Kidney (tissue), 22 donors: ENCODE measurements at places on chromosomes 12 and 14. TPM values are rescaled to one million over a fixed set of nuclear protein-coding genes. Genes with fewer than 3 reads are reported as not detected.

GRCh38 chr12:42332301-42333285, 6.6 kb downstream of the PPHLN1 start:
- H3K27ac ChIP-seq = no peak overlapping the region
- peaks cover 5% of the 10 kb centered on the region for H3K36me3 ChIP-seq
- DNase-seq = peak; percentile 73
- no peak overlapping the region for H3K4me3 ChIP-seq
- H3K4me1 ChIP-seq = no peaks in the 10 kb centered on the region
- no peaks in the 10 kb centered on the region for H3K27me3 ChIP-seq

- H3K27ac ChIP-seq = no peak overlapping the region
- no peak for DNase-seq
- no peaks in the 10 kb centered on the region for H3K27me3 ChIP-seq
- H3K4me1 ChIP-seq = no peaks in the 10 kb centered on the region
- no peak overlapping the region for H3K4me3 ChIP-seq
- no peaks in the 10 kb centered on the region for H3K36me3 ChIP-seq
Observed at GRCh38 chr14:96602186-96602585, 100.0 kb downstream of the PAPOLA start.

Gene GYS2
- total RNA-seq = not detected

Gene ZFP36L1
- total RNA-seq = 289 TPM

DNA sequence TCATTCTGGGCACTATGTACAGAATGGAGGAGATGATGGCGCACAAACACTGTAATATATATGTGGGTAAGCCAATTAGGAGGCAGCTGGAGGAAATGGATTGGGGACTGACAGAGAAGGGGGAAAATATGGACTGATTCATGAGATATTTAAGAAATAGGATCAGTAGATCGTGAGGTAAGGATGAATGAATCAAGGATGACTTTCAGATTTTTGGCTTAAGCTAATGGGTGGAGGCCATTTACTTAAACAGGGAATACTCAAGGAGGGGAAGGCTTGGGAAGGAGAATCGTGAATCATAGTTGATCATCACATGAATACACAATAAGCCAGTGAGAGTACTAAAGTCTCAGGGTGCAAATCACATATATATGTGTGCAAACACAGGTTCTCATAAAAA, 11.2 kb upstream of the GNPNAT1 start:
- H3K4me3 ChIP-seq = no peak overlapping the region
- no peaks in the 10 kb centered on the region for H3K4me1 ChIP-seq
- no peaks in the 10 kb centered on the region for H3K27me3 ChIP-seq
- no peak overlapping the region for H3K27ac ChIP-seq
- DNase-seq = no peak

Gene NXPH4
- 0.16 TPM for total RNA-seq

Gene TBX5
- not detected for total RNA-seq

- DNase-seq = no peak
- no peaks in the 10 kb centered on the region for H3K36me3 ChIP-seq
- H3K4me1 ChIP-seq = no peaks in the 10 kb centered on the region
- H3K27me3 ChIP-seq = no peaks in the 10 kb centered on the region
- H3K4me3 ChIP-seq = no peak overlapping the region
Observed at GRCh38 chr14:64968651-64969050, 3.5 kb downstream of the RAB15 start.

DNA sequence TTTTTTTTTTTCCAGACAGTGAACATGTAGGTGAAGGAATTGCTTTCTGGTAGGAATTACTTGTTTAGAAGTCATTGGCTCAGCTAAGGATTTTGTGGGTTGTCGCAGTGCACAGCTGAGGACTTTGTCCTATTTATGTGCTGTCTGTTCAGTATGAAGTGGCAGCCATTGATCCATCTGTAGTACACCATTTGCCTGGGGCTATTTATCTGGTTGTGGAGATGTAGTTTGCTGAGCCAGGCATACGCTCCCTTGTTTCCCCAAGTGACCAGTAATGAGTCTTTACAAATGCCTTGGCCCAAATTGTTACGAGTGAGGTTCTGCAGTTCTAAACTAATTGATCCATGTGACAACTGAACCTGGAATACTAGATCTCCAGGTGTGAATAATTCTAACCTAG, 140.1 kb downstream of the NRXN3 start:
- no peaks in the 10 kb centered on the region for H3K36me3 ChIP-seq
- no peak overlapping the region for H3K27ac ChIP-seq
- no peak overlapping the region for H3K4me3 ChIP-seq
- DNase-seq = no peak

DNA sequence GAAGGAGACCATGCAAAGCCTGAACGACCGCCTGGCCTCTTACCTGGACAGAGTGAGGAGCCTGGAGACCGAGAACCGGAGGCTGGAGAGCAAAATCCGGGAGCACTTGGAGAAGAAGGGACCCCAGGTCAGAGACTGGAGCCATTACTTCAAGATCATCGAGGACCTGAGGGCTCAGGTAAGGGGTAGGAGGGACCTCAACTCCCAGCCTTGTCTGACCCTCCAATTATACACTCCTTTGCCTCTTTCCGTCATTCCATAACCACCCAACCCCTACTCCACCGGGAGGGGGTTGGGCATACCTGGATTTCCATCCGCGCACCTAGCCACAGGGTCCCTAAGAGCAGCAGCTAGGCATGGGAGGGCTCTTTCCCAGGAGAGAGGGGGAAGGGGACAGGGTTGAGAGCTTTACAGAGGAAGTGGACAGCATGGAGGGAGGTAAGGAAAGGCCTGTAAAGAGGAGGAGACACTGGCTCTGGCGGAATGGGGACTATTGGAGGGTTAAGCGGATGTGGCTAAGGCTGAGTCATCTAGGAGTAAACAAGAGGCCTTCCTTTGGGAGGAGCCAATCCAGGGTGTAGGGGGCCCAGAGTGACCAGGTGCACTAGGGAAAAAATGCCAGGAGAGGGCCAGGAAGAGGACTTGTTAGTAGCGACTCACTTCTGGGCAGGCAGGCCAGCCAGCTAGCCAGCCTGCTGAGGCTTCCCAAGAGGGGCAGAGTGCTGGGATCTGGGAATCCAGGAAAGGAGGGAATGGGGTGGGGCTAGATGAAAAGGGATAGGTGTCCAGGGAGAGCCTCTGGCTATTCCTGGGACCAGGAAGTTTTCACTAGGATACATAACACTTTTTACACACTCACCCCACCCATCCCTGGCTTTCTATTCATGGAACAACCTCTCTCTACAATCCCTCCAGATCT, 754 bp downstream of the KRT18 start:
- H3K27ac ChIP-seq = peak overlapping the region; percentile 95
- peaks cover 7% of the 10 kb centered on the region for H3K4me1 ChIP-seq
- H3K4me3 ChIP-seq = peak overlapping the region; percentile 92
- no peaks in the 10 kb centered on the region for H3K27me3 ChIP-seq
- peaks cover 16% of the 10 kb centered on the region for H3K36me3 ChIP-seq

- no peak overlapping the region for H3K27ac ChIP-seq
- no peaks in the 10 kb centered on the region for H3K36me3 ChIP-seq
- no peaks in the 10 kb centered on the region for H3K27me3 ChIP-seq
- no peak for DNase-seq
- H3K4me3 ChIP-seq = no peak overlapping the region
Observed at GRCh38 chr12:100867639-100868393, 73.2 kb downstream of the ANO4 start.

Gene FGFR1OP2
- 47.1 TPM for total RNA-seq

Gene SLC10A1
- not detected for total RNA-seq

Gene CLBA1
- 22.6 TPM for total RNA-seq

Gene SPATS2
- 23.7 TPM for total RNA-seq

Gene PTPRR
- 0.50 TPM for total RNA-seq

GRCh38 chr12:68532204-68532886, 78.4 kb upstream of the RAP1B start:
- H3K27ac ChIP-seq = peak overlapping the region; percentile 33
- no peaks in the 10 kb centered on the region for H3K36me3 ChIP-seq
- H3K4me3 ChIP-seq = no peak overlapping the region
- no peaks in the 10 kb centered on the region for H3K27me3 ChIP-seq
- H3K4me1 ChIP-seq = no peaks in the 10 kb centered on the region

Gene KANSL2
- 32.2 TPM for total RNA-seq

Gene C3AR1
- total RNA-seq = 17.7 TPM

DNA sequence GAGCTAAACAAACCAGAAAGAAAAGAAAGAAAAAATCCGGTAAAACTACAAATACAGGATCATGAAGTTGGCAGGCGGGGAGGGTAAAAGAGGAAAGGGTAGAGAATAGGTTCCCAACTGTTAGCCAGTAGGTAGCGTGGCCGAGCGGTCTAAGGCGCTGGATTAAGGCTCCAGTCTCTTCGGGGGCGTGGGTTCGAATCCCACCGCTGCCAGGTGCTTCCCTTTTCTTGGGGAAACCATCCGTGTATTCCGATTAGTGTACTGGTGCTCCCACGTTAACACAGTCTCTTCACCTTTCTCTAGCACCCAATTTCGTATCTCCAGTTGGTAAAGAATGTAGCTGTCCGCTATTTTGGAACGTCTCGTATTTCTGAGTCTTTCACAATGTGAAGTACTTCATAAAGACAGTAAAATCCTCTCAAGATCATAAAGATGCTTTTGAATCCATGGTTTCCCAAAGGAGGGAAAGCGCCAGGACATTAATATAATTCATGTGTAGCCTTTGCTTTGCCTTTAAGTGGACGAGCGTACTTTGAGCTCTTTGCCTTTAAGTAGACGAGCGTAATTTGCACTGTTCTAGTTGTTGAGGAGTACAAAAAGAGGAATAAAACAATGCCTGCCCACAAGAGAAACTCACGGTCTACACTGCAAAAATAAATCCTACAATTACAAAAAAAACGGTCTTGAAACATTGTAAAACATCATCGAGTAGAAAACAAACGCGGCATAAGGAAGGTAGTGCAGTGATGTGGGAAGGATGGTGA, 19.0 kb upstream of the RNASE12 start:
- H3K4me3 ChIP-seq = peak overlapping the region; percentile 99
- peak overlapping the region; percentile 24 for H3K27ac ChIP-seq
- H3K36me3 ChIP-seq = no peaks in the 10 kb centered on the region
- no peaks in the 10 kb centered on the region for H3K4me1 ChIP-seq
- no peaks in the 10 kb centered on the region for H3K27me3 ChIP-seq

GRCh38 chr12:91210144-91210543, 27.5 kb upstream of the DCN start:
- no peaks in the 10 kb centered on the region for H3K27me3 ChIP-seq
- H3K4me1 ChIP-seq = no peaks in the 10 kb centered on the region
- DNase-seq = no peak

GRCh38 chr12:88458327-88458726, 121.9 kb downstream of the KITLG start:
- H3K27ac ChIP-seq = no peak overlapping the region
- DNase-seq = no peak
- no peak overlapping the region for H3K4me3 ChIP-seq
- no peaks in the 10 kb centered on the region for H3K4me1 ChIP-seq
- no peaks in the 10 kb centered on the region for H3K27me3 ChIP-seq
- no peaks in the 10 kb centered on the region for H3K36me3 ChIP-seq

DNA sequence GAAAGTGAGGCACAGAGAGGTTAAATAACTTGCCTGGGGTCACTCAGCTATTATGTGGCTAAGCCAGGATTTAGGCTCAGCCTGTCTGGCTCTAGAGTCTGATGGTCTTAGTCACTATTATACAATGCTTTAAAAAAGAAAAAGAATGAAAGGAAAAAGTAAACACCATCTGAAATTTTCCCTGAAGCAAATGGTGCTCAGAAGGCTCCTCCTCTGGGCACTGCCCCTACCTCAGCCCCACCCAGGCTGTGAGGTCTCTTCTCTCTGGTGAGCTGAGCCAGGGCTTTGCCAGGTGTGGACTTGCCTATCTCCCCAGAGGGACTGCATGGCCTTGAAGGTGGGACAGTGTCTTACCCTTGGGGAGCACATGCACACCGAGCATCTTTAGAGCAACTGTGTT, 117.5 kb upstream of the DYRK2 start:
- no peaks in the 10 kb centered on the region for H3K27me3 ChIP-seq
- H3K36me3 ChIP-seq = no peaks in the 10 kb centered on the region
- no peak overlapping the region for H3K4me3 ChIP-seq
- no peaks in the 10 kb centered on the region for H3K4me1 ChIP-seq
- no peak overlapping the region for H3K27ac ChIP-seq
- DNase-seq = no peak

DNA sequence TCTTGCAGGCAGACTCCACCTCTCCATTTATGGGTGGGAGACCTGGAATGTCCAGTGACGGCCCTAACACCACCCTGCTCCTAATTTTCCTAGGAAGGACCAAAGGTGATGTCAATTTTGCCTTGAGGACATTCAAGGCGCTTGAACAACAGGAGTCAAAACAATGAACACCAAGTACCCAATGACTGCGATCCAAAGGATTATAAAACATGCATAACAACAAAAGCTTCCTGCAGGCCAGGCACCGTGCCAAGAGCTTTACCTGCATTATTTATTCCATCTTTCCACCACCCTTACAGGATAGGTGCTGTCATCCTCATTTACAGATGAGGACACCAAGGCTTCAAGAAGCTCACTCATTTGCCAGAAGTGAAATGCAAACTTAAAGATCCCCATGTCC, 15.2 kb upstream of the FOXN3 start:
- H3K4me1 ChIP-seq = peaks cover 14% of the 10 kb centered on the region
- H3K27ac ChIP-seq = no peak overlapping the region
- DNase-seq = no peak
- H3K4me3 ChIP-seq = no peak overlapping the region
- H3K36me3 ChIP-seq = no peaks in the 10 kb centered on the region
- H3K27me3 ChIP-seq = no peaks in the 10 kb centered on the region

DNA sequence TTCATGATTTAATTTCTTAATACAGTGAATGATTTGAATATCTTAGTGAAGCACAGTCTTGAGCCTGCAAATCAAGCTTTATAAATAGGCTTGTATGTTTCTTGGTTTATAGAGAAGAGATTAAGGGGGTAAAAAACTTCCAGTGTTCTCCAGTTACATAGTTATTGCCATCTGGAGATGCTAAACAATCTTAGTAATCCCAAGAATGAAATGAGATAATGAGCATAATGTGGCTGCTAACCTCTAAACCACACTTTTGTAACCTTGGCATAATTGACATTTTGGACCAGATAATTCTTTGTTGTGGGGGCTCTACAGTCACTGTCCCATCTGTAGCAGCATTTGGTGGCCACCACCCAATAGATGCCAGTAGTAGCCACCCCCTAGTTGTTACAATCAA, 316.8 kb downstream of the CCDC91 start:
- DNase-seq = no peak
- H3K4me1 ChIP-seq = no peaks in the 10 kb centered on the region
- no peak overlapping the region for H3K4me3 ChIP-seq
- no peaks in the 10 kb centered on the region for H3K27me3 ChIP-seq
- no peaks in the 10 kb centered on the region for H3K36me3 ChIP-seq
- no peak overlapping the region for H3K27ac ChIP-seq

Gene ASCL1
- total RNA-seq = not detected
